ENCODE measurements at places on chromosomes 2 and 18. TPM values are rescaled to one million over a fixed set of nuclear protein-coding genes. Genes with fewer than 3 reads are reported as not detected.

DNA sequence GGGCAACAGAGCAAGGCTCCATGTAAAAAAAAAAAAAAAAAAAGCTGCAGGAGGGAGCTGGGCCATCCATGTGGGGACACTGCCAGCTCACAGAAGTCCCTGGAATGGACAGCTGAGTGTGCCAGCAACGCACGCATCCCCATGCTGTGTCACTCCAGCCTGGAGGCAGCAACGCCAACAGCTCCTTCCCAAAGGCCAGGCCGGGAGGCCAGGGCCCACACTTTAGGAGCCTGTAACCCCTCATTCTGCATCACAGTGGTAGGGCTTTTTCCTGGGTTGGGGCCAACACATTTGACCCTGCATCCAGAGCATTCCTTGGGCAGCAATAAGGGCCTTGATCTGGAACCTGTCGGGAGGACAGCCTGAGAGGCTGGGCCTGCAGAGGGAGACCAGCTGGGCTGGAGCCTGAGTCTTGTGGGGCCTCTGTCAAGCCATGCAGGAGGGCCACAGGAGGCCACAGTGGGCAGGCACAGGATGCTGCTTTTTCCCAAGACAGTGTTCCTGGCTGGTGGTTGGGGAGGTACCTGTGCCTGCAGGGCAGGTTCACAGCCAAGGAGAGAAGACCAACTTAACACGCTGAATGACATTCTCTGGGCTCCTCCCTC lies 16.8 kb upstream of the KCNK3 start:
- DNase-seq: no peak
- no peak overlapping the region for H3K27ac ChIP-seq
- H3K36me3 ChIP-seq: no peaks in the 10 kb centered on the region
- no peaks in the 10 kb centered on the region for H3K27me3 ChIP-seq
- no peak overlapping the region for H3K4me3 ChIP-seq
- H3K4me1 ChIP-seq: no peaks in the 10 kb centered on the region

The GPR75 gene
- 2.0 TPM for total RNA-seq

The STK39 gene
- 25.7 TPM for total RNA-seq

The C2orf15 gene
- total RNA-seq: 0.86 TPM

The LIMS4 gene
- total RNA-seq: 0.91 TPM

The MBP gene
- total RNA-seq: 59.5 TPM
